Right atrium auricular region (tissue), 2 donors: ENCODE measurements at places on chromosomes 1 and 21. TPM values are rescaled to one million over a fixed set of nuclear protein-coding genes. Genes with fewer than 3 reads are reported as not detected.
A peak's percentile ranks its signal among the peaks of the same experiment; 100 is the strongest.

The OR2L2 gene
- not detected for total RNA-seq

GRCh38 chr1:68049941-68050878 is at the start of gene DIRAS3:
DIRAS3 (minus strand) TSS chr1:68050627; CDS start chr1:68047297, 3,330 bp downstream.
- DNase-seq: no peak

- DNase-seq: no peak
These were observed 23.2 kb downstream of the AVPR1B start for GRCh38 chr1:206094024-206094423.

DNA sequence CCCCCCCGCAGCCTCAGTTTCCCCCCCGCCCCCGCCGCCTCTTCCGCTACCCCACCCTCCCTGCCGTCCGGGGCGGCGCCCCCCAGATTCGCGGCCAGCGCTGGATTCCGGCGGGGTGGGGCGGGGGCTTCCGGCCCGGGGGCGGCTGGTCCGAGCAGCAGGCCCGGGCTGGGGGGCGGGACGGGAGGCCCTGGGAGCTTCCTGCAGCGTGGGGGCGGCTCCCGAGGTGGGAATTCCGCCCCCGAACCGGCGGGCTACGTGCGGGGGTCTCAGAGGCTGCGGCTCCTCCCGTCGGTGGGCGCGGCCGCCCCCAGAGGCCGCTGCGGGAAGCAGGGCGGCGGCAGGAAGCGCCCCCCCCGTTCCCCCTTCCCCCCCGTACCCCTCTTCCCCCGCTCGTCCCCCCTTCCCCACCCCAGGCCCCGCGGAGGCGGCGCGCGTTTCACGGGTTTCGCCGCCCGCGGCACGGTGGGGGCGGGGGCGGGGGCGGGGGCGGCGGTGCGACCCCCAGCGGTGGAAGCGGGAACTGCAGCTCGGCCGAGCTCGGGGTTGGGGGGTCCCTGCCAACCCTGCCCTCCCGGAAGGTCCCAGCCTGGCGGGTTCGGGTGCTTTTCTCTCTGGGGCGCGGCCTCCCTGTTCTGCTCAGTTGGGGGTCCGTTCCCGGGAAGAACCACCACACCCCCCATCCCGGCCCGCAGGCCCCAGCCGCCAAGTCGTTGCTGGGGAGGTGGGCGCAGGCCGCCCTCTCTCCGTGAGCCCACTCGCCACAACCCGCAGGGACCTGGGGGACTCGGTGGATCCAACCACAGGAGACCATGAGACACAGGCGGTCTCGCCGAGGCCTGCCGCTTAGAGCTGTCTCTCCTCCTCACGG is 76.3 kb downstream of the MORN1 start:
- no peak for DNase-seq

- DNase-seq: no peak
These were observed 5.8 kb upstream of the ITGB2 start for GRCh38 chr21:44926331-44927101.

The DNASE2B gene
- not detected for total RNA-seq

The RIPPLY3 gene
- total RNA-seq: not detected

DNA sequence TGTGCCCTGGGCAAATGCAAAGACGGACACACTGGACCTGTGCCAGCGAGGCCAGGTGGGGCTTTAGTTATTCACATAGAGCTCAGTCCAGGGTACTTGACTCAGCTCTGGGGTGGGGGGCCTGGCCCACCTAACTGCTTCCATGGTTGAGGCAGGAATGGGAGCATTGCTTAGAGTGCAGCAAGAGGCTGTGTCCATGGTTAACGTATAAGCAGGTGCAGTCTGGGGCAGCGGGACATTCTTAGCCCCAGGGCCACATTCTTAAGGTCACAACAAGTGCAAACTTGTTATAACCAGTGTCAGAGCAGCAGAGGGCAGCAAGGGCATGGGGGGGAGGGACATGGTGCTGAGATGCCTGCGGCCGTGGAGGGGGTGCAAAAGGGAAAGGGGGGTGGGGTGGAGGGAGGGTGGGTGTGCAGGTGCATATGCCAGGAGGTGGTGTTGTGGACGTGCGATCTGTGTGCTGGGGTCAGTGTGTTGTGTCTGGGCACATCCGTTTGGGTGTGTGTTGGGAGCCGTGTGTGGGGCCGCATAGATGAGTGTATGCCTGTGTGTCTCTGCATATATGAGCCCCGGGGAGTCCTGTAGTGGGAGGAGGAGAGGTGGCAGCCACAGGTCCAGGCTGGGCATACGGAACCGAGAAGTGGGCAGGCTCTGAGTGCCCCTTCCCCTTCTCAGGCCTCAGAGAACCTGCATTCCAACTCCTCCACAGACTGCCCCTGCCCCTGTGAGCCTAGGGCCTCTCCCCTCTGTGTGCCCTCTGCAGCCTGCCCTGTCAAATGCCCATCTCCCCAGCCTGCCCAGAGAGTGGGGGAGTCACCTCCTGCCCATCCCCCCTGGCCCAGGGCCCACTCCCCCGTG is 8.4 kb downstream of the KCNJ10 start:
- no peak for DNase-seq

GRCh38 chr1:178727014-178727895 is 2.2 kb downstream of the RALGPS2 start:
- DNase-seq: no peak

- DNase-seq: no peak
These were observed 59.8 kb upstream of the CACYBP start for GRCh38 chr1:174939775-174940545.

DNA sequence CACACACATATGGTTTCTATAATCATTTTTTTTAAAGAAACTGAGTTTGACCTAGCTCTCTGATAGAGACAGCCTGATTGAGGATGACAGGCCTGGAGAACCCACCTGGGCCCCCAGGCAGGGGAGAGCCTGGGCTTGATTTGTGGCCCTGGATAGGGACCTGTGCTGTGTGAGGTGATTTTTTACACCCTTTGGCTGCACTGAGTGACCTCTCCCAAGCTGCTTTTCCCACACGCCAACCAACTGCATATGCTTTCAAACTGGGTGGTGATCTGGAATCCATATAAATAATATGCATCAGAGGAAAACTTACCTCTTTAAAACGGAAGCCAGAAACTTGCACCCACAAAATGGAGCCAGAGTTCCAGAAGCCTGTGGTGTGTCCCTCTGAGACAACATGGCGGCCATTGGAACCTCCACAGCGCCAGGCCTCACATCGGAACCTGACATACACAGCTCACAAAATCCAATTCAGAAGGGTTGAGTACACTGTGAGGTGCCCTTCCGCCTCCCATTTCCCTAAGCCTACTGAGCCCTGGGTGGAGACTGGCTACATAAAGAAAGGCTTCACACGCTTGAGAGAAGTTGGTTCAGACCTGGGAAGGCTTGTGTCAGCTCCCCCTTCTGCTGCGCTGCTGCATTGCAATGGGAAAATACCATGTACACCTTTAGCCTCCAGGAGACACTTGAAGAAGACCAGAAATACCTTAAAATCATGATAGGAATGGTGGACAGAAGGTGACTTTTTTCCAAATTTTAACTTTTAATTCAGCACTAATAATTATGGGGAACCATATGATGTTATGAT is 160.7 kb downstream of the HHIPL2 start:
- no peak for DNase-seq

DNA sequence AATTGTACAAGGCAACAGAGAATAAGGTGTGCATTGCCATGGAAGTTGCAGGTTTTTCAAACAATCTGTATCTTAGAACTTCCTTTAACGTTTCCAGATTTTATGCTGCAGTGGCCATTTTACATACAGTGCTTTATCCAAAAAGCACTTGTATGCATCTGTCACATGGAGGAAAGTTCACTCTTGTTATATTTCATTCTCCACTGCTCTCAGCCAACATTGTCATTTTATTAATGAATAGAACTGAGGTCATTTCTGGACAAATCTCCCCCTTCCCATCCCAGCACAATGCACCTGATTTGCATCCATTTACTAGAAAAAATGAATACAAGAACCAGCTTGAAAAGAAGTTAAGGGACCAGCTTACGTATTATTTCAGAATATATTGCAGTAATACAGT is 342.0 kb downstream of the USP25 start:
- DNase-seq: no peak

- DNase-seq: no peak
These were observed 36.5 kb upstream of the CD5L start for GRCh38 chr1:157878059-157878458.

- no peak for DNase-seq
These were observed 121.2 kb downstream of the SPSB1 start for GRCh38 chr1:9413877-9414213.

- DNase-seq: no peak
These were observed 917 bp downstream of the MEX3A start for GRCh38 chr1:156081180-156081916.

DNA sequence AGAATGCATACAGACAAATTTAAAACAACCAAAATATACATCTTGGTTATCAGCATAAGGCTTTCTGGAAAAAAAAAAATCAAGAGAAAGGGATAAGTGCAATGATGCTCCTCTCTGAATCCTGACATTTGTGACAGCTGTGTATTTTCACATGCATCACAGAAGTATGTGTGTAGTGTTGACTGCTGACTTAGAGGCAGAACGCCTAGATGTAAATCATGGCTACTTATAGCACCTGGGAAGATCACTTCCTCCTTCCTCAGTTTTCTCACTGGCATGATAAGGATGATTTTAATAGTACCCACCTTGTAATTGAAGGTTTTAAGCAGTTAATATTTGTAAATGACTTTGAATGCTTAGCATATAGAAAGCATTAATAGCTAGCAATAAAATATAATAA is 112.5 kb downstream of the MRPL39 start:
- no peak for DNase-seq

DNA sequence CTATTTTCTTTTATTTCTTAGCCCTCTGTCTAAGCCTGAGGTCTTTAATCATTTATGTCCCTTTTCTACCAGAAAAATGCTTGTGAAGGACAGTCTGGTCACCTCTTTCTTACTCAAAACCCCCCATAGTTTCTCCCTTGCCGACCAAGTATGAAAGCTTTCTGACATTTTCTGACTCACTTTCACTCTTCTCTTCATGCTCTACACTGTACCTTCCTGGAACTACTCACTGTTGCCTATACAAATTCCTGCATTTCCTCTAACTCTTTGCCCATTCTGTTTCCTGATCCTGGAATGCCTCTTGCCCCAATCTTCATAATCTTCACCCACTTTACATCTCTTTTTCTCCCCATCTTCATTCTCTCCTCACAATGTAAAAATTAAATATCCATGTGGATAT is 380.0 kb downstream of the HHIPL2 start:
- DNase-seq: no peak

- no peak for DNase-seq
These were observed 112.6 kb downstream of the GRIK1 start for GRCh38 chr21:29827236-29827635.

DNA sequence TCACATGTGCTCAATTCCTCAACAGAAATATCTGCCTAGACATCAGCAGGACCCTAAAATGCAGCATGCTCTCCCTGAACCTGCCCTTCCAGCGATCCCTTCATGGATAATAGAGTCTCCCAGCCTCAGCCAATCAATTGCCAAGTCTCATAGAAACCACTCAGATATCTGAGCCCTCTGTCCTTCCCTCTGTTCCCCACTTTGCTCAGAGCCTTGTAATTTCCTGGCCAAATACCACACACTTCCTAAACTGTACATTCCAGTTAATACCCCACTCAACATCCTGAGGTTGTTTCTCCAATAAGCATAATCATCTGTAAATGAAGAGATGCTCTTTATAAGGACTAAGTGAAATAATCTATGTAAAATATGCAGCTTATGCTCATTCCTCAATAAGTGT is 59.3 kb upstream of the PTGFRN start:
- no peak for DNase-seq

GRCh38 chr1:73500154-73500553 is 697.8 kb downstream of the LRRIQ3 start:
- DNase-seq: no peak

- DNase-seq: no peak
These were observed 71.2 kb downstream of the TTLL7 start for GRCh38 chr1:83927701-83928100.

GRCh38 chr1:14757286-14757625 is 158.8 kb downstream of the KAZN start:
- DNase-seq: no peak

- no peak for DNase-seq
These were observed 29.1 kb upstream of the C1orf174 start for GRCh38 chr1:3929126-3929525.

DNA sequence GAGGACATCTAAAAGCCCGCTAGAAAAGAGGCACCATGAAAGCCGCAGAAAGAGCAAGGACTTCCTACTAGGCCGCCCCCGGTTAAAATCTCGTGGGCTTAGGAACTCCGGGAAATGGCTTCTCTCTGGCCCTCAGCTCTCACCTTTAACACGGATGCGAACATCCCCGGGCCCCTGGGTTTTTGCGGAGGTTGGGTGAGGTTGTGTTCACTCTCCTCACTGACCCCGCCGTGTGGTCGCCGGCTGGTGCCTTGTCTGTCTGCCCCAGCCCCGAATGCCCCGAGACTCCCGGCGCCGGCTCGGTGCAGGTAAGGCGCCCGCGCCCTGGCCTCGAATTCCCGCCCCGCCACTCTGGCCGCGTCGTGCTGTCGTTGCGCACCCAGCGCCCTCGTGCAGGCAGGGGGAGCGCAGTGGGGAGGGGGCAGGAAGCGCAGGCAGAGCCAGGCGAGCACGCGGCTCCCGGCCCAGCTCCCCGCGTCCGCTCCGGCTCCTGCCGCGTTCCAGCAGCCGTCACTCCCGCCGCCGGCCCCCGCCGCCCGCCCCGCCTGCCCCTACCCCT is at the start of gene SHISAL2A:
SHISAL2A (plus strand) TSS at position 437 of the 559 bp plus-strand sequence. CDS start 326 bp downstream, outside the sequence.
- no peak for DNase-seq

The SLC19A1 gene
- total RNA-seq: 5.3 TPM

- DNase-seq: no peak
These were observed 464.8 kb downstream of the PTBP2 start for GRCh38 chr1:97186381-97186780.

GRCh38 chr1:10236405-10237156 is 26.2 kb downstream of the KIF1B start:
- DNase-seq: no peak

DNA sequence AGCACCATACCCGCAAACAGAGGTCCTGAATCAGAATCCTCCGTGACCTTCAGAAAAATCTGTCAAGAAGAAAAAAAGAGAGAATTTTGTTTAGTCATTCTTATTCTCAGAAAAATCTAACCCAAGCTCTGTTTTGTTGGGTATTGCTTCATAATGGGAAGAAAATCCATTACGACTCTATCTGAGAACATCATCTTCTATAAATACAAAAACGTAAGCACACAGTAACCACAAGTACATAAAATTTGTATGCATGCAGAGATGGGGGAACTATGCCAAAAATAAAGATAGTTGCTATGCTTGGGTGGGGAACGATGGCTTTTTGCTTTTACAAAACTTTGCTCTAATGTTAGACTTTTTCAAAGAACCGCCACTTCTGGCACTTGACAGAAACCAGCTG is 84.2 kb downstream of the ABCA4 start:
- no peak for DNase-seq

- DNase-seq: peak; percentile 51
These were observed 230.9 kb upstream of the IRF2BP2 start for GRCh38 chr1:234840843-234841242.

- peak; percentile 95 for DNase-seq
These were observed 48.7 kb upstream of the COL6A2 start for GRCh38 chr21:46048926-46049889.

GRCh38 chr1:115275216-115275615 is 62.8 kb downstream of the NGF start:
- DNase-seq: no peak

DNA sequence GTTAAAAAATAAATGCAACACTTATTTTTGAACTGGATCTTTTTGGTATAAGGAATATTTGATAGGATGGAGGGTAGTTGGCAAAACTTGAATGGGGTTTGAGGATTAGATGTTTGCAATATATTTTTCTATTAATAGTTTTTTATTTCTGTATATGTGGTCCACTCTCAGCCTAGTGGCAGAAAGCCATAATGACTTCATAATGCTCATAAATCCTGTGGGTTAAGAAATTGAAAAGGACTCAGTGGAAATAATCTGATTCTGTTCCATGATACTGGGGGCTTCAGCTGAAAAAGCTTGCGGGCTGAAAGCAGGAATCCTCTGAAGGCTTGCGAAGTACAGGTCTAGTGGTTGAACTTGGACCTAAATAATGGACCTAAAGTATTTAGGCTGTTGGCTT is 1028.6 kb upstream of the PRMT6 start:
- no peak for DNase-seq
